Right atrium auricular region (tissue), 2 donors: ENCODE measurements at places on chromosomes 7 and 10. TPM values are rescaled to one million over a fixed set of nuclear protein-coding genes. Genes with fewer than 3 reads are reported as not detected.

DNA sequence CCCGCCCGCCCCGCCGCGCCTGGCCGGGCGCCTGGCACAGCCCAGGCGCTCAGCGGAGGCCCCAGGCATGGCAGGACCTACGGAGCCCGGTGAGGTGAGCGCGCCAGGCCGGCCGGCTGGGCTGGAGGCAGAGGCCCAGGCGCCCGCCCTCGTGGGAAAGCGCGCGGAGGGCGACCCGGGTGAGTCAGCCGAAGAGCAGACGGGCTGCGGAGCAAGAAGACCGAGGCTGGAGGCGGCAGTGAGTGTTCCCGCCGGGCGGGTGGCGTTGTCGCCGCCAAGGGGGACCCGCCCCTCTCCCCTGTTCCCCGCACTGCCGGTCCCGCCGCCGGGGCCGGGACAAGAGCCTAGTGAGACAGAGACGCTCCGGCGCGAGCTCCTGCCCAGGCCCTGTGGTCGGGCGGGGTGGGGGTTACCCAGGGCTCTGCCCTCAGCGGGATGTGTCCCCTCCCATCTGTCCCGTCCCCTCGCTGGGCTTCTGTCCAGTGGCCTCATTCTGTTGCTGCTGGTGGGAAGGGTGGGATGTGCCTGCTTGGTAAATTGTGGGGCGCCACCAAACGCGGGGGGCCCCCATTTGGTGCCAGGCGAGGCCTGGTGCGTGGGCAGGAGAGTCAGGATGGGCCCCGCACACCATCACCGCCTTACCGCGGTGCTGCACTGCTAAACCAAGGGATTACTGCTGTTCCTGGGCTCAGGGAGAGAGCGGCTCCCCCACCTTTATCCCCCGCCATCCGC lies 17.0 kb upstream of the NODAL start:
- peak; percentile 86 for DNase-seq

DNA sequence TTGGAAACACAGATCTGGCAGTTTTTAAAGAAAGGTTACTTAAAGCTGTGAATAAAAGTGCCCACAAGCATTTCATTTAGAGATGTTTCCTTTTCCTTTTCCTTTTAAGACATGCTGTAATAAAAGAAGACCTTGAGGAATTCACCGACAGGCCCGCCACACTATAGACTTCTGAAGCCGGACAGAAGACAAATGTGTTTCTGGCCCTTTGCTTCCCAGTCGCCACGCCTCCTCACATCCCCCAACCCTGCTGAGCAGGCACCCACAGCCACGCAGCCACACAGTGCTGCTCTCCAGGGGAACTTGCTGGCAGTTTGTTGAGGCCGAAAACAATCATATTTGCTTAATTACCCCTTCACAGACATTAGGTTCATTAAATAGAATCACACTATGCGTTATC lies 83.4 kb downstream of the SLC25A13 start:
- DNase-seq: no peak

Gene HOXA11
- total RNA-seq: not detected

Gene VWC2
- total RNA-seq: 1.7 TPM

Gene UNCX
- not detected for total RNA-seq
